ENCODE measurements at places on chromosomes 2 and 18.

DNA sequence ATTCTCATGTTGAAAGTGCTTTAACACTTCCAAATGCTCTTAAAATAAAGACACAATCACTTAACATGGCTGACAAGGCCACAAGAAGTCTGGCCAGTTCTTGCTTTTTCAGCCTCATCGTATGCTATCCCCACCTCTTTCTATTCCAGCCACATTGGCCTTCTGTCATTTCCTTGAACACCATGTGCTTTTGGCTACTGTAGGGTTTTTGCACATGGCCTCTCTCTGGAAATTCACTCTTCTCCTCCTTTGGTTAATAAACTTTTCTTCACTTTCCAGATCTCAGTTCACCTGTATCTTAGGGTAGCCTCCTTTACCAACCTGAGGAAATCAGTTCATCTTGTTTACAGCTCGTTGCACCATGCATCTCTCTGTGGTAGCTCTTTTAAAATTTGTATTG, 450.5 kb upstream of the MEX3C start:
- no peak for DNase-seq

GRCh38 chr2:202307690-202308089, 42.1 kb downstream of the NOP58 start:
- no peak for DNase-seq

- DNase-seq: no peak
These were observed 170.1 kb upstream of the HAAO start for GRCh38 chr2:42962508-42962953.

DNA sequence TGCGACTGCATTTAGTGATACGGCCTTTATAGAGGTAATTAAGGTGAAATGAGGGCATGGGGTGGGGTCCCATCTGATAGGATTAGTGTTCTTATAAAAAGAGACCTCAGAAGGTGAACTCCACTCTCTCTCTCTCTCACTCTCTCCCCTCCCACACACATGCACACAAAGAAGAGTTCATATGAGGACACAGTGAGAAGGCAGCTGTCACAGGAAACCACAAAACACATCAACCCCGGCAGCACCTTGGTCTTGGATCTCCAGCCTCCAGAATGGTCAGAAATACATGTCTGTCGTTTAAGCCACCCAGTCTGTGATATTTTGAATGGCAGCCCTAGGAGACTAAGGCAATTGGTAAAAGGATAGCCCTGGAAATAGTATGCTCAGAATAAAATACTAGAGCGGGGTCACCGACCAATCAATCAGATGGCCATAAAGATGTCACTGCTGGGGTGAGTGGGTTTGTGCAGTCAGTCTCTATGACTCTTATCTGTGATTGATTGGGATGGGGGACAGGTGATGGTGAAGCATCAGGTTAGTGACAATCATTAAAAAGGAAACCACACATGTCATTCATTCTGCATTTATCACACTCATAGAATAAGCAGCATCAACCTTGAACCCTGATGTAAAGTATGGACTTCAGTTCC, 118.9 kb upstream of the POU3F3 start:
- DNase-seq: no peak

DNA sequence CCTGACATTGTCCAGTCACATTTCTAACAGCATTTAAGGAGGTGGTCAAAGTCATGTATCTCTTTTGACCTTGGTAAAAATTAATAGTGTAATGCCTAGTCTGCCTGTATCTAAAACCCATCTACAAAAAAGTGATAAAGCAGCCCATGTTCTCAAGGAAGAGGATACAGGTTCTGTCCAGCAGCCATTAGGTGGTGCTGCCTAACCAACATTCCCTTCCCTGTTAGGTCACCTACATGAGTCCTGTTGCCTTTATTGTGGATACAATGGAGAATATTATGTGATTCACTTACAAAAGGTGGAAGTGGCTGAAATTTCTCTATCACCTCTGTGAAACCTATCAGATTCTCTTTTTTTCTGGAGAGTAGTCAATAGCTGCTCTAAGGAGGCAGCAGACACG, 52.5 kb downstream of the AQP4 start:
- no peak for DNase-seq

GRCh38 chr2:162308747-162309503, 9.6 kb downstream of the IFIH1 start:
- no peak for DNase-seq

DNA sequence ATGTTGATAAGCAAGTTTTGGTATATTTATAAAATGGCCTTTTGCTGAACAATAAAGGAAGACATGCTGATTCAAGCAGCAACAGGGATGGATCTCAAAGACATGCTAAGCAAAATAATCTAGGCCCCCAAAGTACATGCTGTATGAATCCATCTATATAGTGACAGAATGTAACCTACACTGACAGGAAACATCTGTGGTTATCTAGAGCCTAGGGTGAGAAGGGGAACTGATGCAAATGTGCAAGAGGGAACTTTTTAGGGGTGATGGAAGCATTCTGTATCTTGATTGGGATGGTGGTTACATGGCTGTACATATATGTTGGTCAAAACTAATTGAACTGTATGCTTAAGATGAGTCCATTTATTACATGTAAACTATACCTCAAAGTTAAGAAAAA, 24.2 kb downstream of the CNRIP1 start:
- DNase-seq: no peak

DNA sequence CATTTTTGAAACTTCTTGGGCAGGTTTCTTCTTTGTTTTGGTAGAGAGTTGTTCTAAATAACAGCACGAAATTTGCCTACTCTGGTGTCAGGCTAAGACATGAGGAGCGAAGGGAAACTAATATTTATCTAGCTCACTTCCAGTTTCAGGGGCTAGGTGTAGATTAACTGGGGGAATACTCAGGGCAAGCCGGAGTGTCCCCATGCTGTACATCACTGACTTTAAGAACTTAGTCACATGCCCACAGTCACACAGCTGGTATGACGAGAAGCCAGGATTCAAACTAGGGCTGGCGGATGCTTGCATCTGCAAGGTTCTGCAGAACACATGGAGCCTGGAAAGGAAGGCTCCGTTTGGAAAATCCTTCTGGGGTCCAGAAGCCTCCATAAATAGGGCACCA, 133.3 kb downstream of the ALPK2 start:
- DNase-seq: no peak

DNA sequence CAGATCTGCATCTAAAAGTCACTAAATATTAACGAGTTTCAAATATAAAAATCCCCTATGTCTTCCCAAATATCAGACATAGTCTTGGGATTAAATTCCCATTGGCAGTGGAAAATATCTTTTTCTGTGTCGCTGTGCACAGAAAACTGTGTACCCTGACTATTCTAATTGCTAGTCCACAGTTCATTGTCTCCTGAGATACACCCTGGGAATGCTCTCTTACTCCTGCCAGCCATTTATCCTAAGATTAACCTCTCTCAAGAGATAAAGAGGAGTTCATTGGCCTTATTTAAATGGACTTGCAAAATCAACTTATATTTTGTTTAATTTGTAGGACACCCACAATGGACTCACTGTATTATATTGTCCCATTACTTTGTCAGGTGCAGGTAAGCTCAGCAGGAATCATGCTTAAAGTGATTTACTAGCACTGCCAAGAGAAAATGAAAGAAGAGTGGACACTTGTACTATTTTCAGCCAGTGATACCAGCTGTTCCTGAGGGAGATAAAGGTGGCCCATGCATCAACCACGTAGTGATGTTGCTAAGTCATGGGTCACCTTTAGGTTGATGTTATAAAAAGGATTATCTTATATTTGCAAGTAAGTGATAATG, 553.8 kb downstream of the PIK3C3 start:
- no peak for DNase-seq

DNA sequence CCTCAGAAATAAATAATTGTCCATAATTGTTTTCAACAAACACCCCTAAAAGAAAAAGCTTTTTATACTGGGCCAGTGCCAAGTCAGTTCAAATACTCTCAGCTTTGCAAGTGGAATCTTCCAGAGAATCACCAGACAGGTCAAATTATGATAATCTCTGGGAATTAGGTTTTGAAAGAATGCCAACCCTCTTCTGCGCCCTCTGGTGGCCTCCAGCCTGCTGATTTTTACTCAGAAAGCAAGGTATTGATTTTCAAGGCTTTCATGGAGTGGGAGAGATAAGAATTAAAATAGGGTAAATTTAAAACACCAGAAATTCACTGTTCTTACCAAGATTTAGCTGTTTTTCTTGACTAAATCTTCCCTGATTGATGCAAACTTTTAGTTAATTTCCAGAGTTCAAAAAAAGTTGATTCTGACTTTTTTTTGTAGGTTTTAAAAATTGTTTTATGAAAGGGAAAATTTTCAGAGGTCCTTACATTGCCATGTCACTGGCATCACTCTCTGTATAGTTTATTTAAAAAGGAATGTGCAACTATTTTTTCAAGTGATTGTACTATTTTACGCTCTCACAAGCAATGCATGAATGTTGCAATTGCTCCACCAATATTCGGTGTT, 282.9 kb upstream of the TNP1 start:
- DNase-seq: no peak

DNA sequence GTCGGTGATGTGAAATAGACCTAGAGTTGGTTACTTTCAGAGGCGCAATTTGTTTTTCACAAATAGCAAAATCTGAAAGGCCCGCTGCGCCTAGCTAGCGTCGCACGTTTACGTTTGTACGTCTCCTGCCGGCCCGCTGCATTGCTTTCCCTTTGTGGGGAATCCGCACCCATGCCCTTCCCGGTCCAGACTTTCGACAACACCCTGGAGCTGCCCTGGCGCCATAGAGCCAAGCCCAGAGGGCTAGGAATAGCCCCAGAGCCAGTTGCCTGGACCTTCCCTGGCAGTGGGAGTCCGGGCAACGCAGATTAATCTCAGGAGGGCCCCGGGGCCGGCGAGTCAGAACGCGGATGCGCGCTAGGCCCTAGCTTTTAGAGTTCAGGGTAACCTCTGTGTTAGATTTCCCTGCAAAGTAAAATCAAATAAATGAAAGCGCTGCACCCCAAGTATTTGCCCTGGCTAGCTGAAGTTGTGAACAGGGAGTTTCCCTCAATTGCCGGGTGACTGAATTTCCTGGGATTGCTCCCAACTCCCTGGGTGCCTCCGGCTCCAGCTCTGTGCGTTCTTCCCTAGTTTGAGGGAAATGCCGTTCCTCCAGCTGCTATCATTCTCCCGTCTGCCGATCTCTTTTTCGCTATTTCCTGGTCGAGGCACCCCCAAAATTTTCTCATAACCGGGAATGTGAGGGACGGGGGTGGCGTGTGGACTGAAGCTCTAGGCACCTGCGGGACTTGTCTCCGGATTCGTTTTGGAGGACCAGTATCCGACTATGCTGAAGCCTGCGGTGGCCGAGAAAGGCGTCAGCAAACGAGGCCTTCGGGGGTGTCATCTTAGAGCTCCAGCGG, 1.2 kb upstream of the EN1 start:
- DNase-seq: no peak
